ENCODE measurements at places on chromosomes 3 and 15.

DNA sequence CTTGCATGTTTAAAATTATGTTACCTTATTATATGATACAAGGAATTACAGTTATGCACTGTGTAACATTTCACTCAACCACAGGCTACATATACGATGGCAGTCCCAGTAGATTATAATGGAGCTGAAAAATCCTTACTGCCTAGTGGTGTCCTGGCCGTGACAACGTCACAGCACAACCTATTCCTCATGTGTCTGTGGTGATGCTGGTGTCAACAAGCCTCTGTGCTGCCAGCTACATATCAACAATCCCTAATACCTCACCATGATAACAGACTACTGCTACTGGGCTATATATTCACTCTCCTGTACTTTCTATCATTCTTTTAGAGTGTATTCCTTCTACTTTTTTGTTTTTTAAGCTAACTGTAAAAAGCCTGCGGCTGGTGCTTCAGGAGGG, 80.2 kb upstream of the OCA2 start:
- no peak for DNase-seq

- no peak for DNase-seq
Measured at GRCh38 chr3:39065197-39065596, 13.4 kb downstream of the WDR48 start.

- no peak for DNase-seq
Measured at GRCh38 chr3:21979706-21980105, 228.7 kb upstream of the ZNF385D start.

DNA sequence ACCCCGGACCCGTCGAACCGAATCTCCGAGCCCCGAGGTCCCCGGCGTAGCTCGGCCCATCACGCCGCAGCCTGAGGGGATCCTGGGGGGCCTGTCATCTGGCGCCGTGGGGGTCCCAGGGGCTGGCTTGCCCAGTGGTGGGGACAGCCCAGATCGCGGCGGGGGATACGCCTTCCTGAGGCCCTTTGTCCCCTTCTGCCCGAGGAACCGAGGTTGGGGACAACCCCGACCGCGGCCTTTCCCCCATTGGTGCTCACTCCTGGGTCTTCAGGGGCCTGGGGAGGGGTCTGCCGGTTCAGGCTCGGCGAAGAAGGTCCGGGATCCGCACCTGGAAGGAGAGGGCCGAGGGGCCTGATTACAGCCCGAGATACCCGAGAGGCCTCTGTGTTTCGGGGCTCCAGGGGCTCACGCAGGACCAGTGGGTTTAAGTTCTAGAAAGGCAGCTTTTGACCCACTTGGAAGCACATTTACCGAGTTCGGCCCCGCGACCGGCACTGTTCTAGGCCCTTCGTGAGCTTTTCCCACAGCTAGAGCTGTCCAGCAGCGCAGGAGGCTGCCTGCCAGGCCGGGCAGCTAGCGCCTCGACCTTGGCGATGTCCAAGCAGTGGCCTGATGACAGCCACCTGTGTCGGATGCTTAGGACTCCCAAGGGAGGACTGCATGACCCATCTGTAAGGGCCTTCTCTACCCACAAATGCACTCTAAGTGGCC, 504 bp downstream of the ABHD2 start:
- no peak for DNase-seq

DNA sequence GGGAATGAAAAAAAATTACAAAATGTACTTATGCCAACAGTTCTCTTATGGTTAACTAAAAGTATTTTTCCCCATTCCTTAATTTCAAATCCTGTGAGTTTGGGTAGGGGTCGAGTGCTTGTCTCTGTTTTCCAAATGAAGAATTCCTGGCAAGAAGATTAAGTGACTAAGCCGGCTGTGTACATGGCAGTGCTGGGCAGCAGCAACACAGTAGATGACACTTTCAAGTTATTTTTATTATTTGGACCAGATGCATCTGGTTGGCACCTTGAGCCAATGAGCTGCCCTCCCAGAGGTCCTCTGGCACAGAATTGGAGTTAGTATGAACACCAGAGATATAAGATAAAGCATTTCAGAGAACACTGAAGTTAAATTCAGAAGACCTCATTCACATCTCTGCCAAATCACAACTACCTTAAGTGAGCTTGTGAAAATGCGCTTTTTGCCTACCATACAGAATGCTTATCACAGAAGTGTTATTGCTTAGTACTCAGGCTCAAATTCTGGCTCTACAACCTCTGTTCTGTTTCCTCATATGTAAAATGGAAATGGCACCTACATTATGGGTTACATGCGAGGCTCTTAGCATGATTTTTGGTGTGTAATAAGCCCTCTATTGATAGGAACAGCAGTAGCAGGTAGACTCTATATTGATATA, 256.9 kb downstream of the UBE2E2 start:
- DNase-seq = no peak

- DNase-seq = no peak
Measured at GRCh38 chr15:71312731-71313460, 197.6 kb downstream of the THSD4 start.

GRCh38 chr15:22930782-22931484, 49.2 kb downstream of the CYFIP1 start:
- DNase-seq = no peak

- DNase-seq = no peak
Measured at GRCh38 chr3:99845331-99845730, 27.7 kb downstream of the CMSS1 start.

- DNase-seq = no peak
Measured at GRCh38 chr3:25493246-25493645, 65.2 kb downstream of the RARB start.

DNA sequence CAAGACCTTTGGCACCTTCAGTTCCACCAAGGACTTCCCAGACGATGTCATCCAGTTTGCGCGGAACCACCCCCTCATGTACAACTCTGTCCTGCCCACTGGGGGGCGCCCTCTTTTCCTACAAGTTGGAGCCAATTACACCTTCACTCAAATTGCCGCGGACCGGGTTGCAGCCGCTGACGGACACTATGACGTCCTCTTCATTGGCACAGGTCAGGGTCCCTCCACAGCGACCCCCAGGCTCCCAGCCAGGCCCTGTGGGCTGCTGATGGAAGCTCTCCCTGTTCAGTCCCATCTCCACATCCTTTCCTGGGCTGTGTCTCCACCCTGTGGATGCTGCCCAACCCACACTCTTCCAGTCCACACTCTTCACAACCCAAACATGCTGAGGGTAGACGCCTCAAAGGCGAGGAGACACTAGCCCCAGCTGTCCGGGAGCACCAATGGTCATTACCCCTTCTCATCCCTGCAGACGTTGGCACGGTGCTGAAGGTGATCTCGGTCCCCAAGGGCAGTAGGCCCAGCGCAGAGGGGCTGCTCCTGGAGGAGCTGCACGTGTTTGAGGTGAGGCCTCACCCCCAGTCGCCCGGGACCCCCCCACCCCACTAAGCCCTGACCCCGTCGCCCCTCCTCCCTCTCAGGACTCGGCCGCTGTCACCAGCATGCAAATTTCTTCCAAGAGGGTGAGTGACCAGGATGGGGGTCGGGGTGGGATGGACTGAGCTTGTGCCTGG, 4.3 kb upstream of the LSMEM2 start:
- DNase-seq = peak; percentile 68

- DNase-seq = no peak
Measured at GRCh38 chr3:74273555-74274402, 340.7 kb downstream of the CNTN3 start.

DNA sequence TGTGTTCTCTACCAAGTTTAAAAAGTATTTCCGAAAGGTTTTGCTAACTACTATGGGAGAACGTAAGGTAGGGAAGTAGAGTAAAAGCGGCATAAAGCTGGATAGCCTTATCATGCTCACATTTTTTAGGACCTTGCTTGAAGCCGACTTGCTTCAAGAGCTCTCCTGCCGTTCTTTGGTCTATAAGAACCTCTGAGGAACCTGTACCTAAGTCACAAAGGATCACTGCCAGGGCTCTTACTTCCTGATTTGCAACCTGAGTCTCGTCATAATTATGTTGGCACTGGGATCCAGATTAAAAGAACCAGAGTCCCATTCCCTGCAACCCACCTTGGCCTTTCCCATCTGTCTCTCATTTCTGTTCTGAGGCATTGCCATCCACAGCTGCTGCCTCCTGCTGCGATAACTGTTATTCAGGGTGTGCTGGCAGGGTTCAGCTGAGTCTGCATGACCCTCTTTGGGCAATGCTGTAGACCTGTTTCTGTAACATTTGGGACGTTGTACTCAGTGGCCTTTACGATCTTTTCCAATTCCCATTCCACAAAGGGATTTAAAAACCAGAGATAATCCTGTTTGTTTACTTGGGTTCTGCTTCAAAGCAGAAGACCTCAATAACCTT, 131.0 kb upstream of the UMPS start:
- DNase-seq = no peak

Data from stimulated activated CD4-positive, alpha-beta T cell treated with anti-CD3 and anti-CD28 coated beads, Interleukin-1b, Interleukin-23, amount 100 ng/mL, for 4 hours (primary cell).